ENCODE measurements at places on chromosomes 1 and 21.

- no peak for DNase-seq
Measured at GRCh38 chr1:40773748-40774265, 9.8 kb upstream of the KCNQ4 start.

- no peak for DNase-seq
Measured at GRCh38 chr21:35051287-35051818, 2.3 kb upstream of the RUNX1 start.

DNA sequence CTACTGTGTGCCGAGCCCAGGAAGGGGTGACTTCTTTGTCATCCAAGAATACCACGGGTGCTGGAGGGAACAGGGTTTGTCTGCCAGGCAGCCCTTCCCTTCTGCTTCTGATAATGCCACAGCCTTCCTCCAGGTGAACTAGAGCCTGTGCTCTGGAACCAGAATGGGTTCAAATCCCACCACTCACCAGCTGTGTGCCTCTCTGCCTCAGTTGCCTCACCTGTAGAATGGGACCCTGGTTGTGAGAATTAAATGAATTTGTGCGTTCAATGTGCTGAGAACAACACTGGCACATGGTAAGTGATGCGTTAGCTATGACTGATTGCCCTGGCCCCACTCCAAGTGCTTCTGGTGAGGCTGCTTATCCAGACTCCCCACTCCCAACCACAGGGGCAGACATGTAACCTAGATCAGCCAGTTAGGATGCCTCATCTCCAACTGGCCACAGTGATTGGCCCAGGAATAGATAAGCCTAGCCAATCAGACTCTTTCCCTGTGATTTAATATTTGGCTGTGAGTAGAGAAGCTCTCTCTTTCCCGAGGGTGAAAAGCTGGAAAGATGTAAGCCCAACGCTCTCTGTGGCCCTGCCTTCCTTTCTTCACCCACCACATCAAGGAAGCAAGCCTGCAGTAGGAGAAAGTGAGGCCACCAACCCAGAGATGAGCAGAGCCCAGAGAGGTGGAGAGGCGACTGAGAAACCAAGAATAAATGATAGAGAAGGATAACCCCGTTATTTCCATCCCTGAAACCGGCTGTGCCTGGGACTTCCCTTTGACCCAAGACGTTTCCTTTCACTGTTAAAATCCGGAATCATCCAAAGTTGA, 20.8 kb upstream of the LAPTM5 start:
- DNase-seq: peak; percentile 85

- no peak for DNase-seq
Measured at GRCh38 chr1:76144247-76144646, 69.7 kb downstream of the ST6GALNAC3 start.

- DNase-seq: no peak
Measured at GRCh38 chr1:66598670-66599069, 64.7 kb downstream of the SGIP1 start.

DNA sequence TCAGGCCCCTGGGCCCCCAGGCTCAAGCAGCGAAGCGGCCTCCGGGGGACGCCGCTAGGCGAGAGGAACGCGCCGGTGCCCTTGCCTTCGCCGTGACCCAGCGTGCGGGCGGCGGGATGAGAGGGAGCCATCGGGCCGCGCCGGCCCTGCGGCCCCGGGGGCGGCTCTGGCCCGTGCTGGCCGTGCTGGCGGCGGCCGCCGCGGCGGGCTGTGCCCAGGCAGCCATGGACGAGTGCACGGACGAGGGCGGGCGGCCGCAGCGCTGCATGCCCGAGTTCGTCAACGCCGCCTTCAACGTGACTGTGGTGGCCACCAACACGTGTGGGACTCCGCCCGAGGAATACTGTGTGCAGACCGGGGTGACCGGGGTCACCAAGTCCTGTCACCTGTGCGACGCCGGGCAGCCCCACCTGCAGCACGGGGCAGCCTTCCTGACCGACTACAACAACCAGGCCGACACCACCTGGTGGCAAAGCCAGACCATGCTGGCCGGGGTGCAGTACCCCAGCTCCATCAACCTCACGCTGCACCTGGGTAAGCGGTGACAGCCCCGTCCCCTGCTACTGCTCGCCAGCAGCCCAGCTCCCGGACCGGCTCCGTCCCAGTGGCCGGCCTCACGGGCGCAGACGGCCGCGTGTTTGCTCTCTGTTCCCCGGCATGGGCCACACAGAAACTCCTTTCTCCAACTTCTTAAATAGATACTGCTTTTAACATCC, 539 bp downstream of the LAMC1 start:
- peak; percentile 11 for DNase-seq

GRCh38 chr1:22289307-22289995, 146.6 kb upstream of the WNT4 start:
- DNase-seq: no peak

All from NCI-H1436 (cell line).